ENCODE measurements at places on chromosomes 5 and 9.

- DNase-seq = no peak
Measured at GRCh38 chr5:111707630-111708164, 49.3 kb downstream of the NREP start.

GRCh38 chr5:134656690-134657089 is 8.1 kb downstream of the SEC24A start:
- DNase-seq = no peak

- DNase-seq = no peak
Measured at GRCh38 chr9:135144581-135145170, 57.2 kb downstream of the OLFM1 start.

GRCh38 chr9:112258106-112258505 is 75.3 kb downstream of the PTBP3 start:
- no peak for DNase-seq

DNA sequence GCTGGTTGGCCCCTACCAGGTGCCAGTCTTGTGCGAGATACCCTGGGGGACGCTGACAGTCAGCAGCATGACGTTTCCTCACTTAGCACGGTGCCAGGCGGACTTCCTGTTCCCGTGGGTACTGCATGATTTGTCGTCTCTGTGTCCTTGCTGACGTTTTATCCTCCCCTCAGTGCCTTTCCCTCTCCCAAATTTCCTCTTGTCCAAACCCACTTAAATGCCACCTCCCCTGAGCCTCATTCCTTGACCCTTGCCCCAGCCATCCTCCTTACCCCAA is 60.6 kb upstream of the SAP30L start:
- no peak for DNase-seq

GRCh38 chr5:14900693-14901461 is 29.3 kb upstream of the ANKH start:
- DNase-seq = no peak

DNA sequence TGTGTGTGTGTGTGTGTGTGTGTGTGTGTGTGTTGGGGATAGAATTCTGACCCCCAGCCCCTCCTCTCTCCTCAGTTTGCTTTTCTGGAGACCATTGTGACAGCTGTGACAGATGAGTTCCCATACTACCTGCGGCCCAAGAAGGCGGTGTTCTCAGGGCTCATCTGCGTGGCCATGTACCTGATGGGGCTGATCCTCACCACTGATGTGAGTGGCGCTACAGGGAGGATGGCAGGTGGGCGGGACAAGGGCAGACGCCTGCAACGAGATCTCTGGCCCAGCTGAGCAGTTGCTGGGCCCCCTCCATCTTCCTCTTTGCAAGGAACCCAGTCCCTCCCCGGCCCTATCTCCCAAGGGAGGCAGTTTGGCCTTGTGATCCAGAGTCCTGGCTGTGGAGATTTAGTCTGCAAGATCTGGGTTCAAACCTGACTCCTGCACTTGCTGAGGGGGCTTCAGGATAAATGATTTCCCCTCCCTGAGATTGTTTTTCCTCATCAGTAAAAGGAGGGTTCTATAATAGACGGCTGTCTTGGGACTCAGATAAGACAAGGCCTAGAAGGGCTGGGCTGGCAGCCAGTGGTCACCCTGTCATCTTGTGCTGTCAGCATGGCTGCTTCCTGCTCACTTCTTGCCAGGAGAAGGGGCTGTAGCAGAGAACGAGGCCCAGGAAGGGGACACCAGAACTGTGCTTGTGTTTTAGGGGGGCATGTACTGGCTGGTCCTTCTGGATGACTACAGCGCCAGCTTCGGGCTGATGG is 14.1 kb downstream of the SLC6A7 start:
- no peak for DNase-seq

- no peak for DNase-seq
Measured at GRCh38 chr9:72334658-72335337, 30.2 kb downstream of the ZFAND5 start.

DNA sequence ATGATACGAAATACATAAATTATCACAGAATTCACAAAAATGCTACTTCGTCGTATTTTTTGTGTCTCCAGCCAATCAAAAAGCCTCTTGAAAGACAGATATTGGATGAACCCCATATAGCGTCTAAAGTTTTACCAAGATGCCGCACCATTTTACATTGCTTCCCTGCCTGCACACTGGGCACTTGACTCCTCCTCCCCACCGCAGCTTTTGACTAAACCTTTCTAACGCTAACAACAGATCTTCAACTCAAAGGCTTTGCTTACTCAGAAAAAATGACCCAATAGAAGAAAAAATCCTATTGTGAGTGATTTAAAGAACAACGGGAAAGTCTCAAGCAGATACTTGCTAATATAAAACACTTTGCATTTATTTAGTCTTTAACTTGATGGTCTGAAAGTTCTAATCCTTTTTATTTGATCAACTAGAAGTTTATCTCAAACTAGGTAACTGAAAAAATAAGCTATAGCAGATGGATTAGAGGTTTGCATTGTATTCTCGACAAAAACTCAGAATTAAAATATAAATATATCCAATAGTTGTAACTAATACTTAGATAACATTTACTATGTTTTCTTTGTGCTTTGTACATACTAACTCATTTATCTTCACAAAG is 609.1 kb upstream of the DMAC1 start:
- DNase-seq = no peak

DNA sequence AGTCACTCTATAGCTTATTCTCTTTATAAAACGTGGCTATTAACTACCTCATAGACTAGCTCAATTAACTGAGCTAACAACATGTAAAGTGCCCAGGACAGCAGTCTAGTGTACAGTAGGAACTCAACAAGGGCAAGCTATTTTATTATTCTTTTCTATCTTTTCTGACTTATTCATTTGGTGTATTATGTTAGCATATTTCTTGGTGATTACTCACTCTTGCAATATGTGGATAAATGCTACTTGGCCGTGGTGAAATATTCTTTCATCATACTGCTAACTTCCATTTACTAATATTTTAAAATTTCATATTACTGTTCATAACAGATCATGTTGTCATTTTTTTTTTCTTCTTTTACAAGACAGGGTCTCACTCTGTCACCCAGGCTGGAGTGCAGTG is 4.9 kb downstream of the SLC25A51 start:
- DNase-seq = no peak

DNA sequence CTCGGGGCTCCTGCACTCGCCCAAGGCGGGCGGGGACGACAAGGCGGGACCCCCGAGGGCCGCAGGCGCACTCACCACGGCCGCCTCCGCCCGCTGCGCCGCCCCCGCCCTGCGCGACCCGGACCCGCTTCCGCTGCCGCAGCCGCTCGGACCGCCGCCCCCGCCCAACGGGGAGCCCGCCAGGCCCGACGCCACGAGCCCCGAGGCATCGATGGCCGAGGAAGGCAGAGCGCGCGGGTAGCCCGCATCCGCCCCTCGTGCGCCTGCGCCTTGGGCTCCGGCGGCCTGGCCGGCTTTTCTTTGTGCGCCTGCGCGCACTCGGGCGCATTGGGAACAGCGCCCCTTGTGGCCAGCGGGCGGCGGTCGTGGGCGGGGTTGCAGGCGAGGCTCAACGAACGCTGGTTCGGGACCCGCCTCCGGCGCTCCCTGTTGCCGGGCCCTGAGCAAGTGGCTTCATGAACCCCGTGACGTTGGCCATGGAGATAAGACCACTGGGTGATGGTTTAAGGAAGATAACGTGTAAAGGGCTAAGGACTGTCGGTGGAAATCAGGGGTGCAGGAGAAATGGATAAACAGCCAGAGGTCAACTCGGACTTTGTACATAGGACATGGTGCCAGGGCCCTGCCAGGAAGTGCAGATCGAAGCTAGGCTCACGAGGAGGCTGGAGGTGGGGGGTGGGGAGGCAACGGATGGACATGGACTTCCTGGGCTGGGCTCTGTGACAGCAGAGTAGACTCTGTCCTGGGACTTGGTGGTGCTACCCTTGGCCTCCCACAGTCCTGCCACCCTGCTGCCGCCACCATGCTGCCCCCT is at the start of the genes C8G and FBXW5:
C8G (plus strand) TSS at position 725 of the 814 bp plus-strand sequence; CDS start at position 803, 78 bp downstream.
FBXW5 (minus strand) TSS at position 220 of the 814 bp plus-strand sequence. CDS start 655 bp downstream, outside the sequence.
- DNase-seq = peak; percentile 99

- no peak for DNase-seq
Measured at GRCh38 chr5:123429221-123429954, 6.2 kb upstream of the CEP120 start.

GRCh38 chr5:50623666-50624065 is 42.8 kb upstream of the PARP8 start:
- DNase-seq = no peak

DNA sequence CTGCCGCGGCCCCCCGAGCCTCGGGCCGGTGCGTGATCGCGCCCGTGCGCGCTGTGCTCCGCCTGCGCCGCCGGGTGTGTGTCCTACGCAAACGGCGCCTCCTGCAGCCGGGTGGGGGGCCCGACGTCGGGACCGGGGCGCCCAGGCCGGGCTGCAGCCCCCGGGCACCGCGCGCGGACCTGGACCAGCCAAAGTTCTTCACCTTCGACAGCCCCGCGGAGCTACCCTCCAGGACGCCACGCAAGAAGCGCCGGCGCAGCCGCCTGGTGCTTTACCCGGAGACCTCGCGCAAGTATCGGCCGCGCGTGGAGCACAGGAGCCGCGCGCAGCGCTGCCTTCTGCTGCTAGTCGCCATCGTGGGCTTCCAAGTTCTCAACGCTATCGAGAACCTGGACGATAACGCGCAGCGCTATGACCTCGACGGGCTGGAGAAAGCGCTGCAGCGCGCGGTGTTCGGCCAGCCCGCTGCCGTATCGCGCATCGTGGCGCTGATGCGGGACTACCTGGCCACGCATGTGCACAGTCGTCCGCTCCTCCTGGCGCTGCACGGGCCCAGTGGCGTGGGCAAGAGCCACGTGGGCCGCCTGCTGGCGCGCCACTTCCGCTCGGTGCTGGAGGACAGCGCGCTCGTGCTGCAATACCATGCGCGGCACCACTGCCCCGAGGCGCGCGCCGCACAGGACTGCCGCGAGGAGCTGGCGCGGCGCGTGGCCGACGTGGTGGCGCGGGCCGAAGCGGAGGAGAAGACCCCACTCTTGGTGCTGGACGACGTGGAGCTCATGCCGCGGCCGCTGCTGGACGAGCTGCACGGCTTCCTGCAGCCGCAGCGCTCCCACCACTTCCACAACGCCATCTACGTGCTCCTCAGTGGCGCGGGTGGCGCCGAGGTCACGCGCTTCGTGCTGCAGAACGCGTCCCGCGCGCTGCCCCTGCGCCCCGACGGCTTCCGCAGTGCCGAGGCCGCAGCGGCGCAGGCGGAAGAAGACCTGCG is 1.5 kb downstream of the TOR4A start:
- DNase-seq = no peak

GRCh38 chr9:110486218-110486617 is 93.3 kb downstream of the SVEP1 start:
- no peak for DNase-seq

- no peak for DNase-seq
Measured at GRCh38 chr5:119412279-119413227, 39.7 kb upstream of the HSD17B4 start.

DNA sequence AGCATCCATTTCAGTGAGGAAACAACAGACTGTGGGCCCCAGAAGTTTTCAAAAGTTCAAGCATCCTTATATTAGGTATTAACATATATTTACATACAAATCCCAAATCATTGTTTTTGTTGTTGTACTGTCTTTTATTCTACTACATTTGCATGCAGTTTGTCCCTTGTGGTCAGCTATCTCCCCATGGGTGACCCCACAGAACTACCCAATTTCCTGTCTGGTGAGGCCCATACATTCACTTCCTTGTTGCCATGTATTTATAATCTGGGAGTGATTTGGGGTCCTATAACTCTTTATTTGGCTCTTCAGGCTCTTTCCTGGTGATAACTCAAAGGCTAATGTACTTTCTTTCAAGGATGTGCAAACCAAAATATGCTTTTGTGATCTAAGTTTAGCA is 3.3 kb upstream of the CD180 start:
- DNase-seq = no peak

DNA sequence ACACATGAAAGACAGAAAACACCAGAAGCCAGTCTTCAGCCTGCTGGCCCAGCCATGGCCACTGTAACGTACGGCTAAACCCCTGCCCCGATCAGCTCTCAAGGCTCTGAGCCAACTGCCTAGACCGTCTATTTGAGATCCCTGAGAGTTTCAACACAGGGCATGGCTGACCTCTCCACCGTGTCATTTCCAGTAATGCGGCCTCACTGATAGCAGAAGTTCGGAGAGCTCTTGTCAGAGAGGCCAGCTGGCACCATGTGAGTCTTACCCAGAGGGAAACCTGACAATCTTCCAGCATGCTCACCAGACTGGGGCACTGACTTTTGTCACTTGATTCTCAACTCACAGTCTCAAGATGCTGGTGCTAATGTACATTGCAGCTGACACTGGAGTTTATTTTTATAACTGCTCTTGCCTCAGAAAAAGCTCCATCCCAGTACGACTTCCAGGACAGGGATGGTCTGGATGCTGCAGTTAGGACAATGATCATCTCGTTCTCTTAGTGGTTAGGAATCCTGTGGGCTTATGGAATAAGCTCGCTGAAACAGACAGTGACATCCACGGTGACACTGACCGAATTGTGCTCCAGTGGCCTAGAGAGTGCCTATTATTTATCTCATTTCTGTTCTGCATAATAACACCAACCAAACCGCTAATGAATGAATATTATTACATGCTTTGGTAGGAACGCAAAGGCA is 372.7 kb downstream of the ICE1 start:
- DNase-seq = no peak

GRCh38 chr5:57445705-57446037 is 36.9 kb downstream of the ACTBL2 start:
- no peak for DNase-seq

- DNase-seq = no peak
Measured at GRCh38 chr5:106656821-106657220, 1013.9 kb downstream of the EFNA5 start.

GRCh38 chr9:101737705-101738565 is 512 bp downstream of the GRIN3A start:
- no peak for DNase-seq

DNA sequence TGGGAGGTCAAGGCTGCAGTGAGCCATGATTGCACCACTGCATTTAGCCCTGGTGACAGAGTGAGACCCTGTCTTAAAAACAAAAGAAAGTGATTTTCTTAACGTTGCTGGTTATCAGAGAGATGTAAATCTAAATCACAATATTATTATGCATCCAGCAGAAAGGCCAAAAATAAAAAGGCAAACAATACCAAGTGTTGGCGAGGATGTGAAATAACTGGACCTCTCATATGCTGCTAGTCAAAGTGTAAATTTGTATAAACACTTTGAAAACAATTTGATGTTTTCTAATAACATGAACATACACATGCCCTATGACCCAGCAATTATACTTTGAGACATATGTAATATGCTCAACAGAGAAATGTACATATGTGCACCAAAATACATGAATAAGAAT is 110.7 kb upstream of the CNTLN start:
- DNase-seq = no peak

DNA sequence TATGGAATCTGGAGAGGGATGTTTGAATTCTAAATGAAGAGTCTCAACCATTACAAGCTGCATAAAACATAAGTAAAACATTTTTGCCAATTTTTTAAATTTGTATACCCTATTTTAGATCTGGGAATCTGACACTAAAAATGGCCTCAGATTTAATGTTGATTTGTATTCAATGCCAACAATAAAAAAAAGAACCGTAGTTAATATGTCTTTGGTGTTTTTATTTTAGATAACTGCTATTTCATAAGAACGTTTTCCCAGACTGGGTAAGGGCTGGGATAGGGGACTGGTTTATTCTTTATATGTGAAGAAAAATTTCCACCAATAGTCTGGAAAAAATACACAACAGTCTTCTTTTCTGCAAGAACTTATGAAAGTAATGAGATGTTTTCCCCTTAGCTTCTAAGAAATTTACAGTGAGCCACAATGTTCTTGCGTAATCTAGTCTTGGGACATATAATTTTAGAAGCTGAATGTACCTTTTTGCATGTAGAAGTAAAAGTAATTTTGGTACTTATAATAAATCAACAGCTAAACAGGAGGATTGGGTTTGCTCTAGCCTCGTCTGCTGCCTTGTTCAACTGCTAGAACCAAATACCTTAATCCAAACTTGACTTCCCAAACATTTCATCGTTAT is 244.6 kb upstream of the EFNA5 start:
- no peak for DNase-seq

GRCh38 chr9:84754881-84755280 is 85.4 kb downstream of the NTRK2 start:
- DNase-seq = no peak

Data from natural killer cell treated with Interleukin-12 subunit alpha and Interleukin-12 subunit beta and Interleukin-15 and Interleukin-18, amount 100 ng/mL, for 72 hours (primary cell).